ENCODE measurements at places on chromosomes 5 and 9.

GRCh38 chr5:81829242-81829641, 78.3 kb upstream of the SSBP2 start:
- no peak for DNase-seq

DNA sequence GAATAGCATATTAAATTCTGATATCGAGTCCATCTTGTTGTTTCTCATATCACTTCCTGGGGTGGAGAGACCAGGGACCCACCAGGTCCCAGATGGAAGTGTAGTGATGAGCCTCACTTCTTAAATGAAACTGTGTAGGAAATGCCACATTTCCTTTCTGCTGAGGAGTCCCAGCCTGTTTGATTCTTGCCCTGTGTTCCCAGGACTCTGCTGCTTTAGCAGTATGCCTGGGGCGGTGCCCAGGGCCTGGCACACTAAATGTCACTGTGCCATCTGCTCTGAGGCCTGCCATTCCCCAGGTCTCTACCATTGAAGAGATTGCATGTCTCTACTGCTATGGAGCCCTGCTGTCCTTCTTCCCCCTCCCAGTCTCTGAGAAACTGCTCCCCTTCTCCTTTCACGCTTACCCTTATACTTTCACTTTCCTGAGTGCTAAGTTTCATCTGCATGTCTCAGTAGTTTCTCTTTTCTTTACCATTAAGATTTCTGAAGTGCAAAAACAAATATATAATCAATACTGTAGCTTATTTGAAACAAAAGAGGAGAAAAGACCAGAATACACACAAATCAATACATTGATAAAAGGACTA, 260.4 kb downstream of the GABRB2 start:
- no peak for DNase-seq

- no peak for DNase-seq
These were observed 20.3 kb downstream of the ANGPTL2 start for GRCh38 chr9:127102176-127102575.

DNA sequence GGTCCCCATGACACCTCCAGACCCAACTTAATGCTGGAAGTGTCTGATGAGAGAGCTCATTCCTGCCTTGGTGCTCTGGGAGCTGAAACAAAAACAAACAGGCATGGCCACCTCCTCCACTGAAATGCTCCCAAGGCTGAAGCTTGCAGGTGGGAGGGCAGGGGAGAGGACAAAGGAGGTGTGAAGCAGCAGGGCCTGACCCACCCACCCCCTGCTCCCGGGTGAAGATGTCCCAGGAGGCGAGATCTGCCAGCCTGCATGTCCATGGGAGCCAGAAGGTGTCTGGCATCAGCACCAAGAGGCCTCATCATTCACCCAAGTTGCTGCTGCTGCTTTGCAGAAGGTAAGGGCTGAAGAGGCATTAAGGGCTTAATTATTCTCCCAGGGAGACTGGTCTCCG, 4.2 kb upstream of the CCIN start:
- DNase-seq: no peak

GRCh38 chr5:112958093-112959088, 18.2 kb upstream of the DCP2 start:
- DNase-seq: no peak

- DNase-seq: peak; percentile 61
These were observed 118.8 kb downstream of the WNK2 start for GRCh38 chr9:93302586-93303257.

DNA sequence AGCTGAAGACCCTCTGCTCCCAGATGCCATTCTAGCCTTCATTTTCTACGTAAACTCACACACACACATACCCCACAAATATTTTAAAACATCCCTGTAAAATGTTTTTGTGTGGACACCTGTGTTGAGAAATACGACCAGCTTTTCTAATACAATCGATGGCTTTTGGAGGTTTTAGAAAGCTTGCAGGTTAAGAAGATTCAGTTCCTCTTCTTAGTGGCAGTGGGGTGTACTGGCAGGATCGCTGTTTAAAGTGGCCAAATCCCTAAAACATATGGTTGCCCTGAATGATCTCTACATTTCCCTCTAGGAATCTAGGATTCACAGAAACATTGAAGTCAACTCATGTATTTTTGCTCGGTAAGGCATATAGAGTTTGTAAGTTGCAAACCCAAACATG, 236.3 kb downstream of the NSG2 start:
- DNase-seq: no peak

- no peak for DNase-seq
These were observed 41.8 kb downstream of the CAMK2A start for GRCh38 chr5:150247726-150248125.

DNA sequence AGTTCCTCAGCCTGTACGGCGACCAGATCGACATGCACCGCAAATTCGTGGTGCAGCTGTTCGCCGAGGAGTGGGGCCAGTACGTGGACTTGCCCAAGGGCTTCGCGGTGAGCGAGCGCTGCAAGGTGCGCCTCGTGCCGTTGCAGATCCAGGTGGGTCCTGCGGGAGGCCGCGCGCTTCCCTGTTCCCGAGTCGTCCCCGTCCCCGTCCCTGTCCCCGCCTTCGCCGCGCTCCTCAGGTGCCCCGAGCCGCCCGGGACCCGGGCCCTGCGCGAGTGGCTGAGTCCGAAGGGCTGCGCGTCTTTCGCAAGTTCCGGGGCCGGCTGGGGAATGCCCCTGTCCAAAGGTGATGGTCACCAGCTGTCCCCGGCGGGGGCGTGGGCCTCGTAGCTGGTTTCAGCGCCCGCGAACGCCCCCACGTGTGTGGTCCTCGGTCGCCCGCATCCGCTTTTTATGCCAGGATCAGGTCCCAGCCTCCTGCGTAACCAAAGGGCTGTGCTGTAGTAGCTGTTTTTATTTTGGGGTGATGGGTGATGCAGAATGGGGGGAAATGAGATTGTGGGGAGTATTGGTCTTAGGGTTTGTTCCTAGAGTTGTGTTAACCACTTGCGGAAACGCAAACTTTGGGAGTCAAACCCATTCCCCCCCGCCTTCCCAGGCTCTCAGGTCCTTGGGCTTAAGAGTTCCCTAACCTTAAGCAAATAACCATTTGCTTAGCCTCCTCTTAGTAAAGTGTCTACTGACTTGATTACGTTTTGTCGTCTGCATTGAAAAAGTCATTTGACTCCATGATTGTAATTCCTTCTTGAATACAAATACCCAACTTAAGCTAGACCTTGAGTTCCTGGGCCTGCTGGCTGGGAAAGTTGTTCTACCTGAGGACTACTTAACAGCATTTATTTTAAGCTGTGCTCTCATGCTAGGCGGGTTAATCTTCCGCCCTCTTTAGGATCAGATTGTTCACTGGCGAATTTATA, 663 bp downstream of the ISOC1 start:
- DNase-seq: peak; percentile 92

GRCh38 chr9:92754091-92754745, 10.4 kb downstream of the BICD2 start:
- no peak for DNase-seq

DNA sequence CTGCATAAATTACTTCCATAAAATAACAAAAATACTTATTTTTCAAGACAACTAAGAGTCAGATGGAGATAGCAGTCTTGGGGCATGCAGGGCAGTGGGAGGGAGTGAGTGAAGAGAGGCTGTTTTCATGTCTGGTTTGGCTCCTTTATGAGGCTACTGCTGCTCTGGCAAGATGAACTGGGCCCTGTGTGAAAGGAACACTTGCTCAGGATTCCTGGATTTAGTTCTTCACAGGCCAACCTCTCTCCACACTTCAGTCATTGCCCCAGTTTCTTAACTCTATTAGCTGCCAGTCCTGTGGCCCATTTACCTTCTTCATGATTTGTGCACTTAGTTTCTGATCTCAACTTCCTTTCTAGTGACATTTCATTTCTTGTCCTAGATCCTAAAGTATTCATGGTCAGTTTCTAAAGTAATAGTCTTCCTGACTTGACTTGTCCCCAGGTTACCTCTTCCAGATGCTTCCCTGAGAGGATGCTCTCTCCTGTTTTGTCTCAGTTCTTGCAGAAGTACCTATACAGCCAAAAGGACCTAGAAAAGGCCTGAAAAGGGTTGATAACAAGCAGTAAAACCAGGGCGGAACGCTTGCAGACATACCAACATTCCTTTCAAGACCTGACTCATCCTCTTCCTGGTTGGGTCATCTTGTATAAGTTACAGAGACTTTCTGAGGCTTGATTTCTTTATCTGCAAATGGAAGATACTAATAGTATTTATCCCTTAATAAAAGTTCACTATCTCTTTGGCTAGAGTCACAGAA, 77.0 kb upstream of the ZFAND5 start:
- DNase-seq: no peak

GRCh38 chr5:32713361-32713769, 2.2 kb downstream of the NPR3 start:
- no peak for DNase-seq

GRCh38 chr5:78985725-78986223, 664 bp upstream of the ARSB start:
- DNase-seq: peak; percentile 79

DNA sequence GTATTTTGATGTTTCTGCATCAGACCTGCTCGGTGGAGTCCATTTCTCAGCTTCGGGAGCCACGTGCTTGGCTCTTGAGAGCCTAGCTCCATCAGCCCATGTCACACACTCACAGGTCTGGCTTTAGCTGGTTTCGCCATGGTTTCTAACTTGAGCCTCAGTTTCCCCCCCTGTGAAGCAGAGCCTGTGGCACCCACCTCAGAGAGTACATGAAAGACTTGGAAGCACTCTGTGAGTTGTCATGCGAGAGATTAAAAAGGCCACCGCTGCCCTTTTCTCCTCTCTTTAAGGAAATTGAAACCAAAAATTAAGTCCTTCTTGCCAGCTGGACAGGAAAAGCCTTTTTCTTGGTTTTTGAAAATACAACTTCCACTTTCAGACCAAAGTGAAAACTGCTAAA, 8.8 kb downstream of the TENT4A start:
- no peak for DNase-seq

- no peak for DNase-seq
These were observed 113.4 kb downstream of the PAPPA start for GRCh38 chr9:116267021-116267420.

- DNase-seq: no peak
These were observed 102.2 kb upstream of the MOCS2 start for GRCh38 chr5:53211799-53212198.

DNA sequence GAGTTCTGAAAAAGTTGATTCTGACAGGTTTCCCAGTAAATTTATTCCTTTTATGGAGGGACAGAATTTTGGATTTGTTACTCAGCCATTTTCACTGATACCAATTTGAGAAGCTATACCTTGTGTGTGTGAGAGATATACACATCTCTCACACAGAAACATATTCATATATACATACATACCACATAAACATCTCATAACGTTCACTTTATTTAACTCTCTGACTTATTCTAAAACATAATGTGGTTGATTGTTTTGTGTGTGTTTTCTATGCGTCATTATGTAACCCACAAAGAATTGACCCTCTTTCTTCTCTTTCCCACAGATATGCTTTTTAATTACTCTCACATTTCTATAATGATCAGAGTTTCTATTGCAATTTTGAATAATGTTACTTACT, 570.8 kb upstream of the TLE4 start:
- DNase-seq: no peak

DNA sequence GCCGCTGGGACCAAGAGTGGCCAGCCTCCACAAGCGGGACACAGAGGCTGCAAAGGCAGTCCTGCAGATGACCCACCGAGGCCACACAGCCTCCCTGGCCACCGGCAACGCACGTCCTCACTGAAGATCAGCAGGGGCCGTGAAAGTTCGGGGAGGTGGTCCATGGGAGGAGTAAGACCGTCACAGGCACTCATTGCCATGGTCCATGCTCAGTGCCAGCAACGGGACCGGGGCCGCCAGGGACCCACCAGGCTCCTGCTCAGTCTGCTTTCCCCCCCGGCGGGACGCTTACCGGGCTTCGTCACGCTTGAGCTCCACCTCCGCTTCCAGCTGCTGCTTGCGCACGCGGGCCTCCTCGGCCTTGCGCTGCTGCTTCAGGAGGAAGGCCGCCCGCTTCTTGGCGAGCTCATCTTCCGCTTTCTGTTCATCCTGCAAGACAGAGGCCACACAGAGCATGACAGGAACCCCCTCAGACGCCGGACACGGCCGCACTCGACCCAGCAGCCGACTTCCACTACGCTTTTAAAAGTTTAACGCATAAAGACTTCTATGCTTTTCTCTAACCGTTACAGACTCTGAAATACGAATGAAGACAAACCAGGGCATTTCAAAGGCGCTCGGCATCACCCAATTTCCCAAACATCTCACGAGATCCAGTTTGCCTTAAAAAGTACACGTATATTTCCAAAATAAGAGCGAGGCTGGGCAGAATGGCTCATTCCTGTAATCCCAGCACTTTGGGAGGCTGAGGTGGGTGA, 88.4 kb downstream of the CAMSAP1 start:
- DNase-seq: no peak

DNA sequence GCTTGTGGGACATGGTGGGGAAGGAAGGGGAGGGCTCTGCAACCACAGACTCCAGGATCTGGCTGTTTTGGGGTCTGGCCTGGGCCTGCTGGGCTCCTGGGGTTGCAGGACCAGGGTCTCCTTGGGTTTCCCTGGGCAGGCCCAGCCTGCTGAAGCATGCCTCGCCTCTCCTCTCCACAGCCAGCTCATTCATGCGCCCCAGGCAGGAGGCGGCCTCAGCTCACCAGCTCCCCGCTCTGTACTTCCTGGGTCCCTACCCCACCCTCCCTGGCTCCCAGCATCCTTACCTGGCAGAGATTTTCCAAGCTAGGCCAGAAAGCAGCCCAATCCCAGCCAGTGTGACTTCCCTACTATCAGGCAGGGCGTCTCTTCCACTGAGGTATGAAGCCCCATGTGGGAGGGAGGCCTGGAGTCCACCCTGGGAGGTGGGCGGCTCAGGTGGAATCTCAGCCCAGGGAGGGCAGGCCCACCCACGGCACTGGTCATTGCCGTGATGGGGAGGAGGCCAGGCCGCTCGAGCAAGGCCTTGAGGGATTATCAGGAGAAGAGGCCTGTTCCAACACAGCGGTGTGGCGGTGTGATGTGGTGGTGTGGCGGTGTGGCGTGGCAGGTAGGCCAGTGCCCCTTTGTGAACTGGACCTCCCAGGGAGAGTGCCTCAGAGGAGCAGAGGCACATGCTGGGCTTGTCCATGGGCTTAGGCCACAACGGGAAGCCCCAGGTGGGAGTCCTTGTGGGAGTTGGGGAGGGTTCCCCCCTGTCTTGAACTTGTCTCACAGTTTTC, 103.4 kb downstream of the DAB2IP start:
- DNase-seq: no peak

DNA sequence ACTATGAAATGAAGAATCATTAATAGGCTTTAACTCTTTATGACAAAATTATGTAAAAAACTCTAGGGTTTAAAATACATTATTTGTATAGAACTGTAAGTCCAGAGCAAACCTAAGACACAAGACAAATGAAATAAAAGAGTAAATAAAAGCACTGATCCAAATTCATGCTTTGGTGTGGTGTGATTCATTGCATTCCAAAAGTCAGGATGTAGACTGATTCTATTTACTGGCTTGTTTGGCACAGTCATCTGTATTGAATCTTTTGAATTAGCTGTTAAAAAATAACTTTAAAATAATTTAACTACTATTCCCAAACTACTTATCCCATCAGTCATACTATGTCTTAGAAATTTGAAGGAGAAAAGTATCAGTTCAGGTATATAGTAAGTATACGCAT, 31.1 kb downstream of the IL4 start:
- DNase-seq: no peak

GRCh38 chr9:8599937-8600336, 800.4 kb upstream of the DMAC1 start:
- DNase-seq: no peak

All from natural killer cell treated with Interleukin-12 subunit alpha and Interleukin-12 subunit beta and Interleukin-15 and Interleukin-18, amount 100 ng/mL, for 72 hours (primary cell).